Mucosa of descending colon (tissue), 3 donors: ENCODE measurements at places on chromosomes 16 and 17. TPM values are rescaled to one million over a fixed set of nuclear protein-coding genes. Genes with fewer than 3 reads are reported as not detected.

- peak; percentile 44 for DNase-seq
Observed at GRCh38 chr16:58026705-58027160, 1.2 kb downstream of the MMP15 start.

CD300LB gene
- total RNA-seq, result not detected

SHCBP1 gene
- 7.7 TPM for total RNA-seq

- DNase-seq, result no peak
Observed at GRCh38 chr17:48901241-48901640, 7.0 kb upstream of the UBE2Z start.

CTRB1 gene
- total RNA-seq, result 0.67 TPM

DNA sequence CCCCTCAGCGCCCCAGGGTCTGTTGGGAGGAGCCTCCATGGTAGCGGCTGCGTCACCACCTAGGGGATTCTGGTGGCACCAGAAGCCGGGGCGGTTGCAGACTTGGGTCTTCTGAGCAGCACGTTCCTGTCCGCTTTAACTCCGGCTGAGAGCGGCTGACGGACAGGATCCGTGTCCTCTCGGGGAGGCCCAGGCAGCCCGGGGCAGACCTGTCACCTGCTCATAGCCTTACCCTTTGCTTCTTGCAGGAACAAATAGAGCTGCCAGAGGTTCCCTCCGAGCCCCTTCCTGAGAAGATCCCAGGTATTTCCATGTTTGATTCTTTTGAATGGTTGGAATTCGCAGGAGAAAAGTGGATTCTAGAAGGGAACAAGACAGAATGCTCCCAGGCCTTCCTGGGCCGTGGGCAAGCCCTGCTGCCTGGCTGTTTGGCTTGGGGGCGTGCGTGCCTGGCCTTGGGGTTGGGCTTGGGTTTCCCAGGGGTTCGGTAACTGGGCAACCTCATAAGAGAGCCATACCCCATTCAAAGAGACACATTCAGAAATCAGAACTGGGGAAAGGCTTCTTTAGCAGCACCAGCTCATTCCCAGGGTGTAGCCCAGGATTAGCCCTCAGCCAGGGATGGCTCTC, 6.6 kb downstream of the CHMP6 start:
- DNase-seq, result peak; percentile 11

DNA sequence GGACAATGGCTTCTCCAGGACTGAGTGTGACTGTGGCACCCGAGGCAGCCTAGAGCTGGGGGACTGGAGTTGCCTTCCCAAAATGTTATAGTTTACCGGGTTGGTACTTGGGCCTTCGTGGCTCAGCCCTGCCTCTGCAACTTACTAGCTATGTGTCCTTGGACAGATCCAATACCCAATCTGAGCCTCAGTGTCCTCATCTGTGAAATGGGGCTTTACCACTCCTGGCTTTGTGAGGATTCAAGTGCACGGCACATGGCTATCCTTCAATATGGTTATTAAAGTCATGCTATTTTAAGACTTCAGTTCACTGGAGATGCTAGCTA, 9.6 kb downstream of the IRX5 start:
- no peak for DNase-seq

GP1BA gene
- not detected for total RNA-seq

CACNG5 gene
- 0.44 TPM for total RNA-seq

GRCh38 chr17:31321481-31321880, at the start of gene EVI2A:
TSS of gene EVI2A (minus strand) at chr17:31321622. CDS start at chr17:31319013, 2,609 bp downstream.
- DNase-seq, result peak; percentile 31

DNA sequence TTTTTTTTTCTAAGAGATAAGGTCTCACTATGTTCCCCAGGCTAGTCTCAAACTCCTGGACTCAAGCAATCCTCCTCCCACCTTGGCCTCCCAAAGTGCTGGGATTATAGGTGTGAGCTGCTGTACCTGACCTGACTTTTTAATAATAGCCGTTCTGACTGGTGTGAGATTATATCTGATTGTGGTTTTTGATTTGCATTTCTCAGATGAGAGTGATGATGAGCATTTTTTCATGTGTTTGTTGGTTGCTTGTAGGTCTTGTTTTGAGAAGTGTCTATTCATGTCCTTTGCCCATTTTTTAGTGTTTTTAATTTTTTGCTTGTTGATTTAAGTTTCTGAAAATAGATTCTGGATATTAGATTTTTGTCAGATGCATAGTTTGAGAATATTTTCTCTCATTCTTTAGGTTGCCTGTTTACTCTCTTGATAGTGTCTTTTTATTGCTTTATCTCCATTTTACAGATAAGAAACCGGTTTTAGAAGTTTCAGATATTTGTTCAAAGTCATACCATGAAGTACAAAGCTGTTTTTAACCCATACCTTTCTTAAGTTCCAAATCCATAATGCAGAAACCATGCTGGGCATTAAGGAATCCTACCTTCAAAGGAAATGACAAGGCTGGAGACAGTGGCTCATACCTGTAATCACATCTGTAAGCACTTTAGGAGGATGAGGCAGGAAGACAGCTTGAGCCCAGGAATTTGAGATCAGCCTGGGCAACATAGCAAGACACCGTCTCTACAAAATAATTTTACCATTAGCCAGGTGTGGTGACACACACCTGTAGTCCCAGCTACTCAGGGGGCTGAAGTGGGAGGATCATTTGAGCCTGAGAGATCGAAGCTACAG, 168.4 kb upstream of the TBX2 start:
- no peak for DNase-seq

- no peak for DNase-seq
Observed at GRCh38 chr16:9062301-9062700, 29.1 kb upstream of the HAPSTR1 start.

DNA sequence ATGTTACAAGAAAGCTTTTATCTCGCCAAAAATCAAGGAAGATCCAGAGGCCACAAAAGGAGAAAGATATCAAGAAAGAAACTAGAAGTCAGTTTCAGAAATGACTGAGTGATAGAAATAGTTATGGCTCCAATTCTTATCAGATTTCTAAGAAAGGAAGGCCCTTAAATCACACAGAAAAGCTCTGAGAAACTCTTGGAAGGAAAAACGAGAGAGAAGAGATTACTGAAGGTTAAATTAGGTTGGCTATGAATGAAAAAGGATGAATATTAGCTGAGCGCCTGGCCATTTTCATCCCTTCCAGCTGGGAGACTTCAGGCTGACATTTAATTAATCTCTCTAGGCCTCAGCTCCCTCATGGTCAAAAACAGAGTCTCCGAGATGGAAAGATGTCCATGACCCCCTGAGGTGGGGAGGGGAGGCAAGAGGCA, 72.3 kb downstream of the CYTH1 start:
- DNase-seq, result no peak

EVPLL gene
- 0.23 TPM for total RNA-seq

DNA sequence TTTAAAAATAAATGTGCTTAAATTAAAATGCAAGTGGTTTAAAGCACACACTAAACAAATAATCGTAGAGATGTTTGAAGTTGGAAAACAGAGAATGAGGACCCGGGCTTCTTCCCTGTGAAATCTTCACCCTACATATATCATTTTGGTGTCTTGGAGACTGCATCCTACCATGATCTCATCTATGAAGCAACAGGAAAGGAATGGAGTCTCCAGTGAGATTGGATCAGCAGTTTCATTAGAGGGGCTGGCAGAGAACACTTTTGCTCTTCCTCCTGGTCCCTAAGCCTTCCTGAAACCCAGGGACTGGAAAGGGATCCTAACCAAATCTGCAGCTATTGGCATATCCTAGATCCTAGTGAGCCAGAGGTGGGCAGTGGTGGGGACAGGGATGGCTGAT, 85.0 kb downstream of the GRIN2A start:
- DNase-seq, result no peak

GRCh38 chr17:12421646-12422306, 243.9 kb upstream of the MYOCD start:
- DNase-seq, result no peak

GRCh38 chr17:12983991-12984884, 33.6 kb downstream of the ELAC2 start:
- no peak for DNase-seq

GRCh38 chr16:26317885-26318284, 626.1 kb downstream of the HS3ST4 start:
- no peak for DNase-seq

TAC4 gene
- total RNA-seq, result not detected

GUCY2D gene
- total RNA-seq, result not detected

GRCh38 chr17:63517825-63518534, 5.2 kb upstream of the KCNH6 start:
- no peak for DNase-seq

GRCh38 chr17:66985338-66986237, 21.1 kb downstream of the CACNG4 start:
- DNase-seq, result no peak

RPS2 gene
- 1,284 TPM for total RNA-seq

GRCh38 chr16:79982361-79982760, 381.8 kb upstream of the MAF start:
- DNase-seq, result no peak

DNA sequence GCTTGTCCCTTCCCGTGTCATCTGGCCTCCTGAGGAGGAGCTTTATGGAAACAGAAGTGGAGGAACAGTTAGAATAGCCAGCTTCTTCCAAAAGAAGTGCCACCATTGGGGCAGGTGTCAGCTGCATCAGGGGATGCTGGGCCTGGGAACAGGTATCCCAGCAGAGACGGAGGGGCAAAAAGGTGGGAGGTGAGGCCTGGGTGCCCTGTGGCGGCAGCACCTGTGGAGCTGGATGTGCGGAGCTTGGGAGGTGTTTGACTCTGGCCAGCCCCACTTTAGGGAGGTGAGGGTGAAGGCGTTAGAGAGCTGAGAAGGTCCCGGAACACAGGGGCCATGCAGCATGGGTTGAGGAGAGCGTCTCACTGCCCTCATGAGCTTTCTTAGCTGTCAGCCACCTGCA, 5.2 kb downstream of the SMCR8 start:
- no peak for DNase-seq

- no peak for DNase-seq
Observed at GRCh38 chr17:80269405-80269807, 8.8 kb downstream of the RNF213 start.

GRCh38 chr16:24776501-24777220, 47.2 kb downstream of the TNRC6A start:
- DNase-seq, result no peak

- DNase-seq, result no peak
Observed at GRCh38 chr17:80749611-80750010, 205.0 kb downstream of the RPTOR start.
